ENCODE measurements at places on chromosomes 6 and 20.

DNA sequence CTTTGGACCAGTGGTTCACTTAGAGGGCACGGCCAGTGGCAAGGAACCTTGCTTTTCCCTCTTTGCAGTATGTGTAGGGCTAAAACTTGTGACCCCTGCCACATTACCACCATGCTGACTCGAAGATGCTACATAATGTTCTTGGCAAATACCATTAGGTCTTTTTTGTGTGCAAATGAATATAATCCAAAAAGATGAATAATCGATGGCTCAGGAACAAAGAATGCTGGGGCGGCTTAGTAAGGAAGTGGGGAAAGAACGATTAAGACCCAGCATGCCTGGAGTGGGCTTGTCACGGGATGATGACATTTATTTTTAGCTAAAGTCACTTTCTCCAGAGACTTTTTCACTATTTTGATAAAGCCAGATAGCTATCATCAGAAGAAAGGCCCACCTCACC is 23.1 kb downstream of the CMTR1 start:
- no peak for DNase-seq

DNA sequence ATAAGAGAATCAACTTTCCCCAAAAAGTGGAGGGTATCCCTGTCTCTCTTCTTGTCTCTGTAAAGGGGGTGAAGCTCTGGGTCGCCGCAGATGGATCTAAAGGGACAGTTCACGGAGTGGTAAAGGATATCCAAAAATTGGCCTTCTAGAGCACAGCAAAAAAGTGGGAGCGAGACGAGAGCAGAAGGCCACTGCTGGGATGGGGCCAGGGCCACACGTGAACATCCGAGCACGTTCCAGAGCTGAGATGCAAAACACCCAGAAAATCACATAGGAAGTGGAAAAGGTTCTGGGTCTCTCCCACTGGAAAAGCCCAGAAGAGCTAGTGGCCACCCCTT is 837 bp downstream of the TRAM2 start:
- DNase-seq: no peak

DNA sequence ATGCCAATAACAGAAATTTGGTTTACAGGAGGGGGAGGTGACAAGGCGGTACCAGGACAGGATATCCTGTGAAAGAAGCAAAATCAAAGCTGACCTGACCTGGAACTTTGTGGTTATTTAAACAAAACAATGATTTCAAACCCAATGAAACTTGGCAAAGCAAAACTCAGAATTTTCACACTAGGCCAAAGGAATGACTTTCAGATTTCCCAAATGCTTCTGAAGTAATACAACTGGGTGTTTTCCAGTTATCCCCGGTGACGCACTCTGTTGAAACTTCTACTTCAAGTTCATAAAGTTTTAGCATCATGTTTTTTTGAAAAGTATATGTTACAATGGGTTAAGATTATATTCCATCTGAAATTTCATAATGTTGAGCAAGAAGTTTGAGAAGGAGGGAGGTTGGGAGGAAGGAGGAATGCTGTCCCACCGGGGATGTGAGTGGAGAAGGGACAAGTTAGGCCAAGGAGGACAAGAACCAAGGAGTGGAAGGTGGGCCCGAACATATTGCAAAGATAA is 78.1 kb upstream of the TRAF3IP2 start:
- DNase-seq: no peak

DNA sequence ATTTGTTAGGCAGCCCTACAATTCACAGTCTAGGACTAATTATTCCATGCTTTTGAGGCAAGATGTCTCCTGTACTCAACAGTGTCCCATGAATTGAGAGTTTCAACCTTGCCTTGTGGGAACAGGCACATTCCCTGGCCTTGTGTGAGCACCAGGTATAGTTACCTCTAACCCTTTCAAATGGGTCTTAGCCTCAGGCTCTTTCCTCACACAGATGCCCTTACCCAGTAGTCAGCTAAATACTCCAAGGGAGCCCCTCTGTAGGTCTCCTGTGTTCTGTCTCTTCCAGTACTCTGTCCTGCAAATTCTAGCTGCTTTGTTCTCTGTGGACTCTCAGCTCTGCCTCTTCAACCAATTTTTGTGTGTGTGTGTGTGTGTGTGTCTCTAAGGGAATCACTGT is 135.3 kb downstream of the ZFAND3 start:
- DNase-seq: no peak

DNA sequence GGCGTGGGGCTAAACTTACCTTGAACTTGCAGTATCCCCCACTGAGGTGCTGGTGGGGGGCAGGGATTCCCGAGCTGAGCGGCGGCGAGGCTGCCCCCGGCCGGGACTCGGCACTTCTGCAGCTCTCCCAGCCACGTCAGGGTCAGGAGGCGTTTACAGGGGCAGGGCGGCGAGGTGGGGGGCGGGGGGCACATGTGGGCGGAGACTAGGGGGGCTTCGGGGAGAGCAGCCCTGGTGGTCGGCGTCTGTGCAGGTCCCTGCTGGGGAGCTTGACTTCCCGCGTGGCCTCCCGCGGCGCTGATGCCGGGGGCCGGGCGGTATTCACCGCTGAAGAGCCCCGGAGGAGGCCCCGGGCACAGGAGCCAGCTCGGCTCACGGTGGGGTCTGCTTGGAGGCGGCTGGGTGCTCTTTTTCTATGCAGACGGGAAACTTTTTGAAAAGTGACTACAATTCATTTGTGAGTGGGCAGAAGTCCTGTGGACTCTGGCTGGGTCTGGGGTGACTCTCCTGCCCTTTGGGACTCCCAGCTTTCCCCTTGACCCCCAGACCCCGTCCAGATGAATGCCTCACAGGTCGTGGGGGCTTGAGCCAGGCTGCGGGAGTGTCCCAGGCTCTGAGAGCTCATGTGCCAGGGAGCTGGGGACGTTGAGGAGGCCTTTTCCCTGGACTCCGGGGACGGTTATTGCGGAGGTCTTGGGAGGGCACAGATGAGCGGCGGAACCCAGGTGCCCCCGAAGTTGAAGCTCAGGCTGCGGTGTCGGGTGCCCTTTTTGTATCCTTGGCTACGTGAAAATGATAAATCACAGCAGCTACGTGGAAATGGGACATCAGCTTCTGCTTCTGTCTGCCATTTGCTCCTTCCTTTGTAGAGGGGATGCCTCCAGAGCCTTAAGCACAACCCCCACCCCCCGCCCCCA is 75.9 kb upstream of the GATA5 start:
- no peak for DNase-seq

- DNase-seq: no peak
Measured at GRCh38 chr6:138882369-138883017, 86.6 kb downstream of the ECT2L start.

GRCh38 chr20:50049442-50050026 is 63.4 kb downstream of the UBE2V1 start:
- no peak for DNase-seq

DNA sequence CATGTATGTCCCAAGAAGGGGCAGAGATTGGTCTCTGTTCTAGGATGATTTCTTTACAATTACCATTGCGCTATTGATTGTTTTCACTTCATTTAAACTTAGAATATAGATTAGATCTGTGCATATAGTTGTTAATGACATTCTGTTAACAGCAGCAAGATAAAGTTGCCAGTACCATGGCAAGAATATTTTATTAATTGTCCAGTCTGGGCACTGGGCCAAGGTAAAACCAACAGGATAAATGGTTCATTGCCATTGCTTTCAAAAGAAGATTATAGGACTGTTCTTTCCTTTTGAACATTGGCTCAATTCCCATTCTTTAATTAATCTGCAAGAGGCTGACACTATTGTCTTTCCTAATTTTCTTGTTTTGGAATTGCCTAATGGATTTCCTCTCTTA is 592.4 kb downstream of the RFPL4B start:
- peak; percentile 0 for DNase-seq

DNA sequence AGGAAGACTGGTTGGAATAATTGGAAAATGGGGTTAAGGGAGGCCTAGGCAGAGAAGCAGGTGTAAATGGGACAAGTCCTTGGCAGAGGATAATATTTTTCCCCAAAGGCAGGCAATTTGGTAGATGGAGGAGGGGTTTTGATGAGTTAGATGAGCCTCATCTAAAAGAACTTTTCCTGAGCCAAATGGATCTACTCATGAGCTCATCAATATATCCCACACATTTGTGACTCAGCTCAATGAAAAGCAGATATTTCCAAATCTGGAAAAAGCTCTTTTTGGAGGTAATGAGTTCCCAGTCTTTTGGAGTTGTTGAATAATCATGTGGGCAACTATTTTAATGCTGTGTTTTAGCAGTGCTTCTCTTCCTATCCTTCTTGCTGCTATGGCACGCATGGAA is 685.5 kb upstream of the CITED2 start:
- DNase-seq: no peak

GRCh38 chr6:66897576-66897975 is 1190.5 kb upstream of the EYS start:
- no peak for DNase-seq

- no peak for DNase-seq
Measured at GRCh38 chr6:114432400-114432799, 89.6 kb upstream of the HS3ST5 start.

DNA sequence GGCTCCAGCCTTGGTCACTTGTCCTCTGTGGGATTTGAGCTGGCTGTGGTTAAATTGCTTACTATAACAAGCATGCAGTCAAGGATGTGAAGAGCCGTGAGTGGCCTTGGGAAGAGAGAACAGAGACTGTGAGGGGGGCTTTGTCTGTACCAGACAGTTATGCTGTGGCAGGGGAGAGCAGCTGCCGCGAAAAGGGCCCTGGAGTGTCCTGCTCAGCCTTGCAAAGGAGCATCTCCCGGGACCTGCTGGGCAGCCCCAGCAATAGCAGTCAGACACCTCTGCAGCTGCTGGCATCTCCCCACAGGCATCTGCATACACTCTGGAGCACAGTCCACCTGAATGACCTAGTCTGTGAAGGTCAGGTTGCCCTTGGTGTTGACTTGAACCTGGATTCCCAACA is 6.3 kb downstream of the EBF4 start:
- DNase-seq: no peak

DNA sequence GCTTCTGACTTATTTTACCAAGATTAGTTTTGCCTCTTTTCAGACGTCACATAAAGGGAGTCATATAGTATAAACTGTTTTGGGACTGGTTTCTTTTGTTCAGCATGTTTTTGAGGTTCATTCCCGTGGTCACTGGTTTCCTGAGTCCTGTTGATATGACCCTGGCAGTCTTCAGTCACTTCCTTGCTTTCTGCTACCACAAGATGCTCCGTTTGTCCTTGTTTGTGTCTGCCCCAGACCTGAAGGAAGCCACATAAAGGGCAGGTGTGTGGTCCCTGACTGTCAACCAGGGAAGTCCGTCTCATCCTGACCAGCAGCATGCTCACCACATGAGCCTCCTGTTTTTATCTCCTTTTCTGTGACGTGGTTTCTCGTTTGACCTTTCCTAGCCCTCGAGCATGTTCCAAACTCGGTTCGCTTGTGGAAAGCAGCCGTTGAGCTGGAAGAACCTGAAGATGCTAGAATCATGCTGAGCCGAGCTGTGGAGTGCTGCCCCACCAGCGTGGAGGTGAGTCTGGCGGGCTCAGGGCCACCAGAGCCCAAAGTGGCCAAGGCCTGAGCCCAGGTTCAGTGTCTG is 26.1 kb upstream of the C20orf204 start:
- no peak for DNase-seq

- peak; percentile 22 for DNase-seq
Measured at GRCh38 chr6:32843331-32843978, 392 bp downstream of the PSMB8 start.

DNA sequence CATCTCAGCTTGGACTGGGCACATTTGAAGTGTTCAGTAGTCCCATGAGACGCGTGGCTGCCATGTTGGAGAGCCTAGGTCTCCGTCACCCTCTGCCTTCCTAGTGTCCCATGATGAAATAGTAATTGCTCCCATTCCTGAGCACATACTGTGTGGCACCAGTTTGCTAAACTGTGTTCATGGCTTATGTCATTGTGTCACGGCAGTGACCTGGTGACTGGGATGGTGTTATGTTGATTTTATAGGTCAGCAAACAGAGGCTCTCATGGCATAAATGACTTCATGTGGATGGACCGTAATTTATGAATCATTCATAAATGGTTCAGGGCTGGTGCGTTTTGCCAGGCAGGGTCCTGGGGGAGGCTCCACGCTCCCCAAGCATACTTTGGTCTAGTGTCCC is 3.8 kb downstream of the BCAS4 start:
- DNase-seq: no peak

GRCh38 chr20:57269148-57269984 is 2.9 kb upstream of the BMP7 start:
- DNase-seq: no peak

DNA sequence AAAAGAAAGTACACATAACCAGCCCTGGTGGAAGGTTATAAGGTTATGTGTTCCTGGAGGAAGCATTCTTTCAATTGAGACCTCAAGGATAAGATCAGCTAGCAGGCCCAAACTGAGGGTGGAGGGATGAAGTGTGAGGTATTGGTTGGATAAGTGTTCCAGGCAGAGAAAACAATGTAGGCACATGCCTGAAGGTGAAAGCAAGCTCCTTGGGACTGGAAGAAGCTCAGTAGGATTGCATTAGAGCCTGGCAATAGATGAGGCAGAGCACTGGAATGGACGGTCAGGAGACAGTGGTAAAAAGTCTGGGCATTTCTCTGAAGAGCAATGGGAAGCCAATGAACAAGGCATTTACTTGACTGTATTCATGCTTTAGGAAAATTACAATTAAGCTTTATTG is 89.9 kb upstream of the SHLD1 start:
- no peak for DNase-seq

DNA sequence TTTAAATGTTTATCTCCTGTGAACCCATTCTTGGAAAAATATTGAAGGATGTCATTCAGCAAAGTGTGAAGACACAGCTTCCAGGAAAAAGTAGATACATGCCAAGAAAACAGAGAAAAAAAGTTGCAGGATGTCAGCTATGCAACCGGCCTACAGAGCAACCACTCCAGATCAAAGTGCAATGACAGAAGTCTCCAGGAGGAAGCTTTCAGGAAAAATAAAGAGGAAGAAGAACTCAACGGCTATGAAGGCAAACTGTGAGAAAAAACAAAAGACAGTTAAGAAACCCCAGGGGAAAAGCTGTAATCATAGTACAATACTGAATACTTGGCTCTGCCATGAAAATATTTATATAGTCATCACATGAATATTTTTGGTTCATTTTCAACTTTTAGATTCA is 30.6 kb downstream of the REPS1 start:
- no peak for DNase-seq

DNA sequence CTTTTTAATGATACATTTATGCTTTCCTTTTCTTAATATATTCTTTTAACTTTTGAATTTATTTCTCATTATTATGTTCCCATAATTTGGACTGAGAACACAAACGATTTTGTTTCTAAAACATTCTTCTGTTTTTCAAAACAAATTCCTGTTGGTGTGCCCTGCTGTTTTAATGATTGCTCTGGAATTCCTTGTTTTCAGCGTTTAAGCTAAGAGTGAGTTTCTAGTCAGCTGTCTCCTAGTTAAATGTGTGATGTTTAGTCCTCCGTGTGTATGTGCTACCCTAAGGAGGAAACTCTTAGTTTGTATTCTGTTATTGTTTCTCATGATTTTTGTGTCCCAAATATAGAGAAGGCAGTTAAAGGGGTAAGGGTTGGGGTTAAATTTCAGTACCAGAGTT is 306.1 kb upstream of the RGS17 start:
- DNase-seq: no peak
